PC-3 (cell line): ENCODE measurements at places on chromosomes 11 and 22. TPM values are rescaled to one million over a fixed set of nuclear protein-coding genes. Genes with fewer than 3 reads are reported as not detected.

SLC37A2 gene
- total RNA-seq, result 9.0 and 10.2 TPM in 2 replicates

DNA sequence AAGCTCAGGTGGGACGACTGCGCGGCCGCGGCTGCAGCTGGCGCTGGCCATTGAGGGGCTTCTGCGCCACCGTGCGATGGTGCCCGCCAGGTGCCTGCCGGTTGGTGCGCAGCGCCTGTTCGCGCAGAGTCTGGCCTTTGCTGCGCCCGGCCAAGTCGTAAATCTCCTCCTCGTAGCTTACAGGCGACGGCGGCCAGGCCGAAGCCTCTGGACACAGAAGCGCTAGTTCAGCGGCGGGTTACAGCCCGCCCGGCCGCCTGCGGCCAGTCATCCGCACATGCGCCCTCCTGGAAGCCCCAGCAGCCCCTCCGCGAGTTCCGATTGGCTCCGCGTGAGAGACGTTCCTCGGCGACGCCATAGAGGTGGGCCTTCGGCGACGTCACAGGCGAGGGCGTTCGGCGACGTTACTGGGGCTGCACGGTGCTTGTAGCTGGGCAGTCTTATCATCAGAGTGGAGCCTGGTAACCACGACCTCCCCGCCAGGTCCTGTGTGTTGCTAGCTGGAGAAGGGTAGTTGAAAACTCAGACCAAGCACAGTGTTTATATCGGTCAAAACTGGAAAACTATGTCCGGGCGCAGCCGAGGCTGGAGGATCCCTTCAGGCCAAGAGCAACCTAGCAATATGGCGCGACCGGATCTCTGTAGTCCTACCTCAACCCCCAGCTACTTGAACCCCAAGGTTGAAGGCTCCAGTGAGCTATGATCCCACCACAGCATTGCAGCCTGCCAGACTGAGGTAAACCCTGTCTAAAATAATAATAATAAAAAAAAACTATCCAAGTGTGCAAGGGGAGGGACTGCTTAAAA lies 265.7 kb downstream of the OR4C45 start:
- no peak for DNase-seq

PLAAT5 gene
- not detected in 2 replicates for total RNA-seq

DNA sequence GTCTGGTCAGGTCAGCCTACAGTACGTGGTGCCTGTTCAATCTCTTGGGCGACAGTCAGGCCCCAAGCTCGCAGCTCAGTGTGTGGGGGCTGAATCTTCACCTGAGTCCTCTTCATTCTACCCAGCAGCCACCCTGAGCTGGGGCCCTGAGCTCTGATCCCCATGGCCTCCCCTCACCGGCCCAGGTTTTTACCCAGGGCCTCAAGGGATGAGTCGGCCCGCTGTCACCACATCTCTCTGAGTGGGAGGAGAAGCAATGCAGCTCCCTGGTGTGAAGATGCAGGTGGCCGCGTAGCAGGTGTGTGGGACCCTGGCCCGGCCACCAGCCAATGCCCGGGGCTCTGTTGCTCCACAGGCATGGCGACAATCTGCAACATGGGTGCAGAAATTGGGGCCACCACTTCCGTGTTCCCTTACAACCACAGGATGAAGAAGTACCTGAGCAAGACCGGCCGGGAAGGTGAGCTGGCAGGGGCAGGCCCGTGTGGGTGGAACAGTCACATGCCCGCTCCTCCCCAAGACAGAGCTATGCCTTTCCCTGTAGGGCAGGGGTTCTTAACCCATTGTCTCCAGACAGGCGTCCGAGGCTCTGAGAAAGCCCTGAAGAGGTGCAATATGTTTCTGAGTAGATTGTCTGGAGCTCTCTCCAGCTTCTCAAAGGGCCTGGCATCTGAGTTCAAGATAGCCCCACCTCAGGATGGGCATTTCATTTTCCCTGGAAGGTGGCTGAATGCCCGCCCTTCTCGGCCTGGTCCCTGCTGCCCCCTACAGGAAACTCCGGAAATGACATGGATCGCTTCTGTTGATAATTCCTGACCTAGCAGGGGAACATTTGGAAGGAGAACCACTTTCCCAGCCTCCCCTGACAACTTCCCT lies 26.9 kb downstream of the POLR3H start:
- peak; percentile 70 for DNase-seq

DNA sequence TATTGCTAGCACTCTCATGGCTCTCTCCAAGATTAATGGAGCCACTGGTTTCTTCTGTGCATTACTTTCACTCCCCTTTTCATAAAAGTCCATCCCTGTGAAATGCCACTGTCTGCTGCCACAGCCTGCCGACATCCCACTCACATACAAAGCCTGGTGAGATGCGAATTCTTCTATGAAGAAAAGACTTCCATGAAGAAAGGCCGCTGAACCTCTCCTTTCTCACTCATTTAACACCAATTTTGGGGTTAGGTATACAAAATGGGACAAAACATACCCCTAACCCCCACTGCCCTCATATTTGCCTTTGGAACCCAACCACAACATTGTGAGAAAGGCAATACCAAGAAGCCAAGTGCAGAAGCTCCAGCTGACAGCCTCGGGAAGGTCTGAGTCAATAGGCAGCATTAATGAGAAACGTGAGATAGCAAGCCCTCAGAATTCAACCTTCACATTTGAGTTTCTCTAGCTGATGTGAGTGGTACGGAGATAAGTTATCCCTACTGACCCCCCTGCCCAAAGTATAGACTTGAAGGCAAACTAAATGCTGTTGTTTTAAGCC lies 156.4 kb downstream of the ATG16L2 start:
- no peak for DNase-seq

GRCh38 chr11:104365676-104366075 lies 201.7 kb upstream of the PDGFD start:
- no peak for DNase-seq

GRCh38 chr22:30044369-30044768 lies 35.9 kb upstream of the HORMAD2 start:
- peak; percentile 71 for DNase-seq

FIBIN gene
- total RNA-seq, result not detected in 2 replicates
